ENCODE measurements at places on chromosomes 7 and 10.

GRCh38 chr10:49287689-49288340, 11.2 kb upstream of the C10orf71 start:
- DNase-seq: no peak

- no peak for DNase-seq
Observed at GRCh38 chr7:85554236-85555178, 367.7 kb upstream of the SEMA3D start.

GRCh38 chr10:51687296-51687695, 12.1 kb downstream of the CSTF2T start:
- no peak for DNase-seq

DNA sequence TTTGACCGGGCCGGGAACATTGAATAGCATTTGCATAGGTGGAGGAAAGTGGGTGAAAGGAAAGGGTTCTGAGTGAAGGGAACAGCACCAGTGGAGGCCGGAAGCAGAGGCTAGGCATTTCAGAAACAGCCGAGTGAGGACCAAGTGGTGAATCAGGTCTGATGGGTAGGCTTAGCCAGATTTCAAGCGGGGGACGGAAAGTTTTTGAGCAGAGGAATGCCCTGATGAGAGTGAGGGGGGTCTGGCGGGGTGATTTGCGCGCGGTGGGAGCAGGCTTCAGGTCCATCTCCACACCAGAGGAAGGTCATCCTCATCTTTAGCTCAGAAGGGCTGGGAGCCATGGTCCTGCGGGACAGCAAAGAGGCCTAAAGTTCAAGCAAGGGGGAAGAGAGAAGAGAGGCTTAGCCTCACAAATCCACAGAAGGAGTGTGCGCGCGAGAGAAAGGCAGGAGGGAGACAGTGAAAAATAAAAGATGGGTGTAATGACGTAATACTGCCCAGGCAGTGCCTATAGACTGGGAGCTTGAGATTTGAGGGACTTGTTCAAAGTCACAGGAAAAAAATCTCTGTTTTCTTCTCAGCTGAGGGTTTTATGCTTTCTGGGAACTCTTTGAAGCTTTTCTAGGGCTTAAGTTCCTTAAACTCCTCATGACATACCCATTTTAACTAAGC, 1.0 kb upstream of the DENND2A start:
- DNase-seq: no peak

GRCh38 chr7:1873857-1874589, 203.9 kb downstream of the ELFN1 start:
- DNase-seq: no peak

DNA sequence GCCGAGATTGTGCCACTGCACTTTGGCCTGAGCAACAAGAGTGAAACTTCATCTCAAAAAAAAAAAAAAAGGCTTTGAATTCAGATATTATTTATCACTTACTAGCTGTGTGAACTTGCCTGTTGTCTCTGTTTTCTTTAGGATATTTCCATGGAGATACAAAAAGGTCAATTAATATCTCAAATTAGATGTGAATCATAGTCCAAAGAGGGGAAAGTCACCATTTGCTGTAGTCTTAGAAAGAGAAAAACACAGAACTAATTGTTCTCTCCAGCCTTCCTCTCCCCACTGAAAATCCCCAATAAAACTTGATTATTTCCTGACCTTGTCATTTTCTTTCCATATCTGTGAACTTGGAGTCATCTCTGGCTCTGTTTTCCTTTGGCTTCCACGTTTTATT, 21.2 kb downstream of the HEPACAM2 start:
- no peak for DNase-seq

DNA sequence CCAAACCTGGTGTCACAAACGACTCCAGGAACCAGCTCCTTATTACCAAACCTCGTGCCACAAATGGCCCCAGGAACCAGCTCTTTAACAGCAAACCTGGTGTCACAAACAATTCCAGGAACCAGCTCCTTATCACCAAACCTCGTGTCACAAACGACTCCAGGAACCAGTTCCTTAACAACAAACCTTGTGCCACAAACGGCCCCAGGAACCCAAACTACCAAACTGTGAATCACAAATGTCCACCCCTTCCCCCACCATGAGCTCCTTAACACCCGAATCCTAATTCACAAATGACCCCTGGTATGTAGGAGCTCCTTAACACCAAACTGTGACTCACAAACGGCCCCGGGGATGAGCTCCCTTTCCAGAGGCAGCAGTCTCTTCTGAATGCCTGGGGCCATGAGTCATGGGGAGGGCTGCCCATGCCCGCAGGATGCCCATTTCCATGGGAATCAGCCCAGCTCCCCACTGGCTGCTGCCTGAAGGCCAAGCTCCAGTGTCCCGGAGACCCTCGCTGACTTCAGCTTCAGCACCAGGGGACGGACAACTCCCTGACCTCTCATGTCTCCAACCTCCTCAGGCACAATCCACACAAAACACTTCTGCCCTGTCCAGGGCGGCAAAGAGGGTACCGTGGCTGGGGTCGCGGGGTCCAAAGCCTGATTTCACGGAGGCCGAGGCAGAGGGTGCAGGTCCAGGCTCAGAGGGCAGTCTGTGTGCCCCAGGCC, 213.1 kb downstream of the ELFN1 start:
- no peak for DNase-seq

- DNase-seq: no peak
Observed at GRCh38 chr7:41190581-41190980, 512.3 kb downstream of the INHBA start.

DNA sequence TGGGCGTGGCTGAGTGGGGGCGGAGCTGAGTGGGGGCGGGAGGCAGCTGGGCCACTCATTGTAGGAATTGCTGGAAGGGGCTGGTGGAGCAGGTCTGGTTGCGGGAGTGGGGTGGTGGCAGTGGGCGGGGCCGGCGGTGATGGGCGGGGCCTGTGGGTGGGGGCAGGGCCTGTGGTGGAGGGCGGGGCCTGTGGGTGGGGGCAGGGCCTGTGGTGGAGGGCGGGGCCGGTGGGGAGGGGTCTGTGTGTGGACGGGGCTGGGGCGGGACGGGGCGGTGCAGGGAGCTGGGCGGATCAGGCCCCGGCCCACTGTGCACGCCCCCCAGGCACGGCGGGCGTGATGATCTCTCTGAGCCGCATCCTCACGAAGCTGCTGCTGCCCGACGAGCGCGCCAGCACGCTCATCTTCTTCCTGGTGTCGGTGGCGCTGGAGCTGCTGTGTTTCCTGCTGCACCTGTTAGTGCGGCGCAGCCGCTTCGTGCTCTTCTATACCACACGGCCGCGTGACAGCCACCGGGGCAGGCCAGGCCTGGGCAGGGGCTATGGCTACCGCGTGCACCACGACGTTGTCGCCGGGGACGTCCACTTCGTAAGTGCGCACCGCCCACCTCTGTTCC, 14.0 kb downstream of the SLC29A4 start:
- DNase-seq: no peak

- DNase-seq: no peak
Observed at GRCh38 chr10:129331839-129332220, 135.2 kb upstream of the MGMT start.

- no peak for DNase-seq
Observed at GRCh38 chr7:7706101-7706511, 12.3 kb downstream of the RPA3 start.

- no peak for DNase-seq
Observed at GRCh38 chr10:77006836-77007511, 630.6 kb downstream of the KCNMA1 start.

DNA sequence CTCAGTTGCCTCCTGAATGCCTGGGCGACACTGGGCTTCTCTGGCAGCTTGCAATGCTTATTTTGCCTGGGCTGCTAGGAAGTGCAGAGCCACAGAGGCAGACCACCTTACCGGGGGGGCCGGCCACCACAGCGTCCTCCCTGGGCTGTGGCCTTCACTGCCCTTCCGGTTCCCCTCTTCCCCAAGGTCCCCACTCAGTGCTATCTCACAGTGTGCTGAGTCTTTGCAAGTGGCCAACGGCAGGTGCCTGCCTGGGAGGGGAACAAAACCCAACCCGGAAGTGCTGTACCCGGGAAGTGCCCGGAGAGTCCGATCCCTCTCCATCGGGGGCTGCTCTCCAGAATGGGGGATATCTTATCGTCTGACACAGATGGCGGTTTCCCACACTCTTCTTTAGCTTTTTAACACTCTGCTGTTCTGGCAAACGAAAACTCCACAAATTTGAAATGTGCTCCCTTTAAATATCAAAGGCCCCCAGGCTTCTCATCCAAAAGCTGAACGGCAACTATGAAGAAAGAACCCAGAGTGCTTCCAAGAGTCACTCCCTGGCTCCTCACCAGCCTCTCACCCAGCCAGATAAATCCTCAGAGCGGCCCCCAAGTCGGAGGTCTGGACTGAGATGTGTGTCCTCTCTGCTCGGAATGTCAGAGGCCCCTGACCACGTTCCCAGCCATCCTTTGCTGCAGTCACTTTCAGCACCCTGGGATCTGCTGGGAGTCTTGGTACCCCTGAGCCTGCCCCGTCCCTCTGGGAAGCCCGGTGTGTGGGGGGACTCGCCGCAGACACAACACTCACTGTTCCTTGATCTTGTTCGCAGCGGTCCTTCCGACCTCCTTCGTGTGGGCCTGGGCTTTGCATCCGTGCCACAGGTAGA, 165.1 kb downstream of the SVIL start:
- DNase-seq: no peak

All from progenitor cell of endocrine pancreas (in vitro differentiated cells).